ENCODE measurements at places on chromosomes 11 and 22.

DNA sequence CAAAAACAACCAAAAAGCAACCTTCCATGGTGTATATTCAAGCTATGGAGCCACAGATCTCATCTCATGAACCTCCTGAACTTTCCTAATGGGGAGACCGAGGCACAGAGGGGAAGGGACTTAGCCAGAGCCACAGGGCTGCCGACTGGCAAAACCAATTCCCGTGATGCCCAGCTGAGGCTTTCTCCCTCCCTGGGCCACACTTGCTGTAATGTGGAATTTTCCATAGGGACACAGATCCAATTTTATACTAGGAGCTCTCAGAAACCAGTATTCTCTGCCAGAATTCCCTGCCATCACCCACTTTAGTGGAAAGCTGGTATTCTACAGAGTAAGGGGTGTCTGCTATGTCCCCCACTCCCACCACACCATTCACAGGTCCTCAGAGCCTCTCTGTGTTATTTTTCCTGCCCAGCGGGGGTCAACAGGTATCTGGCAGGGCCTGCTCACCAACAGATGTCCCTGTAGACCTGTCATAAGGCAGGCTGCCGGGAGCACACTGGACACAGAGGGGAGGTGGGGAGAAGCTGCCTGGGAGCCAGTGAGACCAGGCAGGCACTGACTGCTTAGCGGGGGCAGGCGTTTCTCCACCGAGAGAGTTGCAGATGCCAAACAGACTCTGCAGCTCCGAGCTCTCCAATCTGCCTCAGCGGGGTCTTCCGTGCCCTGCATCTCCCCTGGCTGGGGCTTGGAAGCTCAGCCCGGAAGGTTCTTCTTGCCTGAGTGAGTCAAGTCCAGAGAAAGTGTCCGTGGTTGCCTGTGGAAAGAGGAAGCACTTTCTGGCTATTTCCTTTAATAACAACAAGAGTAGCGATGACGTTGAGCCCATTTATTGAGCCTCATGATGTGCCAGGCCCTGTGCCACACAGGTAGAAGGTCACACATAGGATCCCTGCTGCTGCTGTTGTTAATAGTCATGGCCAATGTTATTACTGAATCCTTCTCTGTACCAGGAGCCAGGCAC, 26.3 kb downstream of the RPS6KA4 start:
- DNase-seq: peak; percentile 15

DNA sequence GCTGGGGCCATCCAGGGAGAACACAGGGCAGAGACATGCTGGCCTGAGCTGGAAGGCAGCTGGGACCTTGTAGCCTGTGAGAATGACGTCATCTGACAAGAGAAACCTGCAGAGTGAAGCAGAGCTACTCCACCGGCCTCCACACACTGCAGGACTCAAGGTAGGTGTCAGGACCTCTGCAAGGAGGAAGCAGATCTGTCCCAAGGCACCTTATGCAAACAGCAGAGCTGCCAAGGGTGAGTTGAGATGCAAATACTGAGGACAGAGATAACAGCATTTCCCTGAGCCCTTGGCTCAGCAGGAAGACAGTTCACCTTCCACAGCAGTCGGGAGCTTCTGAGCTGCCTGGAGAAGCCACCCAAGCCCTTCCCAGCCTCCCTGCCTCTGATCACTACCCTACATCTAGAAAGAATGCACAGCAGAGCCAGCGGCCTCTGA, 51.9 kb upstream of the IGSF9B start:
- DNase-seq: no peak

- peak; percentile 24 for DNase-seq
Measured at GRCh38 chr11:72421351-72421750, 13.0 kb downstream of the CLPB start.

DNA sequence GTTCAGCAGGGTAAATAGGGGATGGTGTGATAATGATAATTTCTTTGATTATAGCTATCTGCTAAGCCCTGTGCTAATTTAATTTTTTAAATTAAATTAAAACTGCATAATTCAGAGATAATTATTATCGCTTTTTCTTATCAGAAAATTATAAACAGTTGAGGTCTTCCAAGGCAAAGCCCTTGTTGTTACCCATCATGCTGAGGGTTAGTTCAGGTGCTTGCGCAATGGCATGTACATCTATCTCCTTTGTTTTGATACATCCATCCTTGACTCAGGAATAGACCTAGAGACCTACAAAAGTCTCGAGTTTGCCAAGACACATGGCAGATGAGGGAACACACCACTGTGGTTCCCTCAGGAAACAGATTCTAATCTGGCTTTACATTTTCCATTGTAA, 737.6 kb downstream of the DLG2 start:
- no peak for DNase-seq

- no peak for DNase-seq
Measured at GRCh38 chr11:849951-850774, 7.5 kb downstream of the TSPAN4 start.

DNA sequence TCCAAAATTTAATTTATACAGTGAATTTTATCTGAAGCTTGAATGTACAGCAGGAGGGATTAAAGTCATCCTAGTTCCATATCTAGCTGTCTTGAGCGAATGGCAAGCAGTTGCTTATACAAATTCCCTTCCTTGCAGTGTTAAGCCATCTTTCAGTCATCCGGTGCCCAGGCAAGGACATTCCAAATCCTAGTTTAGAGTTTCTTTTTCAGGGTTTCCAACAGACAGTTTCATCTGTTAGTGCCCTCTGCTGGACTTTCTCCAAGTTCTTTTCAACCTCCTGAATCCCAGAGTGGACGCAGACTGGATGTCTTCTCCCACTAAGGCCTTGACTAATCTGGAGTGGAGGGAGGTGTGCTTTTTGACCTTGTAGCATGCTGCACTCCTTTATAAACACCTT, 45.4 kb downstream of the GRAMD1B start:
- peak; percentile 79 for DNase-seq

GRCh38 chr11:2302896-2303626, 1.2 kb downstream of the TSPAN32 start:
- DNase-seq: no peak

- no peak for DNase-seq
Measured at GRCh38 chr22:24453853-24454252, 26.5 kb downstream of the ADORA2A start.

GRCh38 chr11:61007956-61008896, 36.7 kb downstream of the CD6 start:
- no peak for DNase-seq

All from EH (cell line).